ENCODE measurements at places on chromosomes 7 and 10.

DNA sequence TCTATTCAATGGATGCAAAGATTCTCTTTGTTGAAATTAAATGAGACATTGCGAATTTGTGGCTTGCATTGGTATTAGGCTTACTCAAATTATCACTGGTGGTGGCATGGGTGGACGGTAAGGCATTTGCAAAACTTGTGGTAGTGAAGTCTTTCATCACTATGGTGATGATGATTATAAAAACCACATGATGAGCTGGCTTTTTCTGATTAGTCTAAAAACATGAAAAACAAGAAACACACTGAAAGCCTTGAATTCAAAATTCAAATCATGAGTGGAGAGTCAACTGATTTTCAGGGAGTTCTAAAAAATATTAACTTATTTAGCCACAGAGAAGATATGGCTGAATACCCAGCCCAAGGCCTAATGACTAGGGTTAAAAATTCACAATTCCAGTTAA, 99.8 kb upstream of the HGF start:
- DNase-seq = no peak

- no peak for DNase-seq
These were observed 59.0 kb upstream of the NPVF start for GRCh38 chr7:25287291-25287690.

- DNase-seq = no peak
These were observed 19.2 kb upstream of the ATOH7 start for GRCh38 chr10:68251151-68251550.

DNA sequence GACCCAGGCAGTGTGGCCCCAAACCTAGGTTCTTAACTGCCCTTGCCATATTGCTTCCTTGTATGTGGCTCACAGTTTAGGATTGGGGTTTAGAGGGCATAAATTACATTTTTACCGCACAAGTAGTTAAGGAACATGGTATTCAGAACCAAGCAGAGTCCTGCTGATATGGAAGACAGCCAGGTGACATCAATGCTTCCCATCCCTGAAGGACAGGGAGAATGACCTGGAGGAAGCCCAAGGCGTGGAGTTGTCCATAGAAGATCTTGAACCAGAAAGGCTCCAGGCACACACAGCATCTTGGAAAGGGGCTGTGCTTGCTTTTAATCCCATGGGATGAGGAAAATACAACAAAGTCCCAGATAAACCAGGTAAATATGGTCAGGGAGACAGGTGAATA, 48.3 kb downstream of the ATXN7L1 start:
- DNase-seq = no peak

- DNase-seq = no peak
These were observed 342.7 kb upstream of the KLF6 start for GRCh38 chr10:4127518-4128315.

DNA sequence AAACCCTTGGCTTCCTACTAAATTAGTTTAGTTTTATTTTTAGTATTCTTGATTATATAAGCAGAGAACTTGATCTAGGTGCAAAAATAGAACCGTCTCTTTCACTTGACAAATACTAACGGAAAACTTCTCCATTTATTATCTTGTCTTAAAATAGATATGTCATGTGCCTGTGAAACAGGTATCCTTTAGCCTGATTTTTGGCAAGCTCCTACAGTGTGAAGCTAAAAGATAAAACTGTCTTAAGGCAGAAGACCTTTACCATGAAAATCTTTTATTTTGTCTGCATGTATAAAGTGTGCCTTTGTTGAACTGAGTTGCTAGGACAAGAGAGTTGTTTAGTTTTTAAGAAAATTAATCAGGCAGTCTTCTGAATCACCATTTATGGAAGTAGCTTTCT, 90.6 kb downstream of the CYP51A1 start:
- DNase-seq = no peak

Measured in hematopoietic multipotent progenitor cell treated with erythropoietin and hydrocortisone succinate and interleukin-3 and kit ligand, for 15 days (in vitro differentiated cells).